Mucosa of descending colon (tissue), 3 donors: ENCODE measurements at places on chromosomes 1 and 21. TPM values are rescaled to one million over a fixed set of nuclear protein-coding genes. Genes with fewer than 3 reads are reported as not detected.

DNA sequence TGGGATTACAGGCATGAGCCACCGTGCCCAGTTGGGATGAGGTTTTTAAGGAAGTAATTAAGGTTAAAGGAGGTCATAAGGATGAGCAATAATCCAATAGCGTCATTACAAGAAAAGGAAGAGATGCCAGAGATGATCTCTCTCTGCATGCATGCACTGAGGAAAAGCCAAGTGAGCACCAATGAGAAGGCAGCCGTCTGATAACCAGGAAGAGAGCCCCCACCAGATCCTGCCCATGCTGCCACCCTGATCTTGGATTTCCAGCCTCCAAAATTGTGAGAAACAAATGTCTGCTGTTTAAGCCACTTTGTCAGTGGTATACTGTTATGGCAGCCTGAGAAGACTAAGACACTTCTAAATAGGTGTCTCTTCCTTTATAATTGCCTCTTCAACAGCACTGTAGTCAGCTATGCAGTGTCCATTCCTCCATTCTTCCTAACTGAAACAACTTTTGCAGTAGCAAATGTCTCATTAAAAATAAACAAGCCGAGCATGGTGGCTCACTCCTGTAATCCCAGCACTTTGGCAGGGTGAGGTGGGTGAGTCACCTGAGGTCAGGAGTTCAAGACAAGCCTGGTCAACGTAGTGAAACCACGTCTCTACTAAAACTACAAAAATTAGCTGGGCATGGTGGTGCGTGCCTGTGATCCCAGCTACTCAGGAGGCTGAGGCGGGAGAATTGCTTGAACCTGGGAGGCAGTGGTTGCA, 216.2 kb upstream of the RUNX1 start:
- no peak for DNase-seq

The RGSL1 gene
- not detected for total RNA-seq

DNA sequence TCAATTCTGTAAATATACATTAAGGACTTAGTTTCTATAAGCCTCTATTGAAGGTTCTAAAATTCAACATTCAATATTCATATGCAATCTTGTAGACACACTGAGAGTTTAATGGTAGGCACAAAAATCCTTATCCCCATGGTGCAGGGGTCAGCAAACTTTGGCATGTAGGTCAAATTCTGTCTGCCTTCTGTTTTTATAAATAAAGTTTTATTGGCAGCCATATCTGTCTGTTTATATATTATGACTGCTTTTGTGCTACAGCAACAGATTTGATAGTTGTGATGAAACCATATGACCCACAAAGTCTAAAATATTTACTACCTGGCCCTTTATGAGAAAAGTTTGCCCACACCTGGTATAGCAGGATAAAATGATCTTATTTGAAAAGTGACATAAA, 91.2 kb upstream of the PPIH start:
- no peak for DNase-seq

- no peak for DNase-seq
Measured at GRCh38 chr1:202176949-202177927, 16.4 kb upstream of the LGR6 start.

The PTGFR gene
- 2.1 TPM for total RNA-seq

GRCh38 chr21:44866780-44867179, 6.7 kb downstream of the PTTG1IP start:
- DNase-seq: no peak

The MIXL1 gene
- total RNA-seq: 0.16 TPM

DNA sequence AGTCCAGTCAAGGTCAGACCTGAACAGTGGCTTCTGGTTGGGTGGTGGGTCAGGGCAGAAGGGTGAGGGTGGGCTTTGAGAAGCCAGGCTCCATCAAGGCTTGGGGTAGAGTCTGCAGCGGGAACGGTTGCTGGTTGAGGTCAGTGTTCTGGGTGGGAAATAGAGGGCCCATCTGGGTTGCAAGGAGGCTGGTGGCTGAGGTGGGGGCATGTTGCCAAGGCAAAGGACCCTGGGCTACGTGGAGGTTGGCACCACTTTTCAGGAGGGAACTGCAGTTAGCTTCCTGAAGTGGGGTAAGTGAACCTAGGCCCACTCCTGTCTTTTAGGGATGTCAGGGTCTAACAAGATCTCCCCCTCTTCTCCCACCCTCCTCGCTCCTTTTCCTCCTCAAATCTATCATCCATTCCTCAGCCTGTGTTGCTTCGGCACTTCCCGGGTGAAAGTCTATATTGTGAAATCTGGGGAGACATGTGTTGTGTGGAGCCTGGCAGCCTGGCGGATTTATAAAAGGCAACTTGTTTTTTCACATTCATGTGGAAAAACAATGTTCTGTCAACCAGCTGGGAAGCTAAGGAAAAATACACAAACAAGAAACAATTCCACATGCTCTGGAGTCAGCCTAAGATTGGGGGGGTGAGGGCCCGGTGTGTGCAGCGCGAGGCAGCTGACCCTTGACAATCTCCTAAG, 1.5 kb downstream of the IL22RA1 start:
- no peak for DNase-seq
